ENCODE measurements at places on chromosomes 7 and 10.

GRCh38 chr7:98852826-98853225 lies 17.0 kb downstream of the TMEM130 start:
- H3K27me3 ChIP-seq, result no peaks in the 10 kb centered on the region
- peak; percentile 78 for DNase-seq
- H3K36me3 ChIP-seq, result no peaks in the 10 kb centered on the region
- H3K4me3 ChIP-seq, result no peak overlapping the region
- H3K27ac ChIP-seq, result peak overlapping the region; percentile 7
- peaks cover 19% of the 10 kb centered on the region for H3K4me1 ChIP-seq

- H3K27me3 ChIP-seq, result no peaks in the 10 kb centered on the region
- H3K27ac ChIP-seq, result no peak overlapping the region
- H3K4me1 ChIP-seq, result no peaks in the 10 kb centered on the region
- H3K36me3 ChIP-seq, result no peaks in the 10 kb centered on the region
- H3K4me3 ChIP-seq, result no peak overlapping the region
- no peak for DNase-seq
Observed at GRCh38 chr10:125999694-126000093, 103.3 kb downstream of the FANK1 start.

GRCh38 chr7:100349757-100350156 lies 8.2 kb upstream of the PILRB start:
- H3K27ac ChIP-seq, result no peak overlapping the region
- no peaks in the 10 kb centered on the region for H3K27me3 ChIP-seq
- no peak for DNase-seq
- H3K36me3 ChIP-seq, result peaks cover 42% of the 10 kb centered on the region
- peaks cover 2% of the 10 kb centered on the region for H3K4me1 ChIP-seq

- DNase-seq, result peak; percentile 85
- H3K4me1 ChIP-seq, result peaks cover 8% of the 10 kb centered on the region
- H3K27me3 ChIP-seq, result no peaks in the 10 kb centered on the region
- H3K4me3 ChIP-seq, result no peak overlapping the region
- H3K36me3 ChIP-seq, result no peaks in the 10 kb centered on the region
- H3K27ac ChIP-seq, result peak overlapping the region; percentile 65
Observed at GRCh38 chr10:104581884-104582601, 59.0 kb upstream of the SORCS3 start.

GRCh38 chr10:35268791-35269257 lies 67.5 kb upstream of the CCNY start:
- no peaks in the 10 kb centered on the region for H3K36me3 ChIP-seq
- H3K27ac ChIP-seq, result no peak overlapping the region
- DNase-seq, result peak; percentile 50
- no peaks in the 10 kb centered on the region for H3K4me1 ChIP-seq
- no peak overlapping the region for H3K4me3 ChIP-seq

GRCh38 chr10:8361510-8361844 lies 307.0 kb downstream of the GATA3 start:
- H3K4me1 ChIP-seq, result peaks cover 12% of the 10 kb centered on the region
- no peak overlapping the region for H3K4me3 ChIP-seq
- H3K27ac ChIP-seq, result no peak overlapping the region
- no peaks in the 10 kb centered on the region for H3K27me3 ChIP-seq
- no peak for DNase-seq

DNA sequence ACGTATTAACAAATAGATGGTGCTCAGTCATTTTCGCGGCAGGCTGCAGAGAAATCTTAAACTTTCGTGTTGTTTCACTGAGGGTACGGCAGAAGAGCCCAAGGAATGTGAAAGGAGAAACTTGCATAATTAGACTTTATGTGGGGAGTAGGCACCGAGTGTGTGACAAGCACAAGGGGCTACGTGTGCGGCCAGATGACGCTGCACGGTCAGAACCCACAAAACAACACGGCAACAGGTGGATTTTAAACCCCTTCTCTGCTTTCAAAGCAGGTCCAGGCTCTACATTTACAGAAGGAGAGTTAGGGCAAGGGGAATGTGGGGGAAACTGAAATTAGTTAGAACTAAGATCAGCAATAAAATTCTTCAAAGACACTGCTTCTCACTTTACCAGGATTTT lies 392 bp upstream of the UCN3 start:
- no peaks in the 10 kb centered on the region for H3K4me1 ChIP-seq
- H3K27ac ChIP-seq, result no peak overlapping the region
- no peaks in the 10 kb centered on the region for H3K36me3 ChIP-seq
- no peak overlapping the region for H3K4me3 ChIP-seq

GRCh38 chr7:11290863-11291262 lies 317.2 kb downstream of the PHF14 start:
- no peaks in the 10 kb centered on the region for H3K36me3 ChIP-seq
- no peak overlapping the region for H3K4me3 ChIP-seq
- no peaks in the 10 kb centered on the region for H3K4me1 ChIP-seq

- no peaks in the 10 kb centered on the region for H3K27me3 ChIP-seq
- no peaks in the 10 kb centered on the region for H3K36me3 ChIP-seq
- H3K4me3 ChIP-seq, result no peak overlapping the region
- H3K4me1 ChIP-seq, result no peaks in the 10 kb centered on the region
Observed at GRCh38 chr10:11521860-11522259, 89.6 kb downstream of the USP6NL start.

DNA sequence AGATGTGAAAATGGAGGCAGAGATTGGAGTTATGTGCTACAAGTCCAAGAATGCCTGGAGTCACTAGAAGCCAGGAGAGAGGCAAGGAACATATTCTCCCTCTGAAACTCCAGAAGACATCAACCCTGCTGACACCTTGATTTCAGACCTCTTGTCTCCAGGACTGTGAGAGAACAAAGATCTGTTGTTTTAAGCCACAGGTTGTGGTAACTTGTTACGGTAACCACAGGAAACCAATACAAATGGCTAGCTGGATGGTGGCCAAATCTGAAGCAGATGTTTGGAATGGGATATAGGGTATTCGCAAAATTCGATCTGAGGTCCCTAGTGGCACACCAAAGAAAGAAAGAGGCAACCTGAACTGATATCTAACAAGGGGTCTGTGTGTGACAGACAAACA lies 129.0 kb downstream of the HERPUD2 start:
- H3K27me3 ChIP-seq, result no peaks in the 10 kb centered on the region
- no peaks in the 10 kb centered on the region for H3K36me3 ChIP-seq
- no peak overlapping the region for H3K4me3 ChIP-seq
- no peaks in the 10 kb centered on the region for H3K4me1 ChIP-seq
- H3K27ac ChIP-seq, result no peak overlapping the region
- no peak for DNase-seq

DNA sequence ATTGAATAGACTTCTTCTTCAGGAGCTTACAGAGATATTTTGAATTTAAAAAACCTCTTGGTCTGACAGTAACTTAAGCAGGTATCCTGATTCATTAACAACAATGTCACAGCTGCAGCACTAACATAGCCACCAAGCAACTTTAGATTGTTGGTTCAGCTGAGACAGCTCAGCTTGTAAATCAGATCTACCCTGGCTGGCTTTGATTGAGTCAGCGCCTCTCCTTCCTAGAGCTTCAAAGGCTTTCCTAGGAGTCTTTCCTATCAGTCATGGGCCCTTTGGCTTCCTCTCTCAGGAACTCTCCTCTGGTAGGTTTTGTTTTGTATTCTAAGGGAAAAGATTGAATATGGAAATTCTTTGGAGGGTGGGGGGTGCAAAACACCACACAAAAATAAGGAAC lies 70.7 kb upstream of the STEAP4 start:
- no peak overlapping the region for H3K4me3 ChIP-seq
- H3K4me1 ChIP-seq, result no peaks in the 10 kb centered on the region
- no peak for DNase-seq
- H3K27me3 ChIP-seq, result no peaks in the 10 kb centered on the region

GRCh38 chr10:79127151-79127961 lies 58.6 kb downstream of the ZMIZ1 start:
- DNase-seq, result peak; percentile 77
- H3K4me1 ChIP-seq, result peaks cover 68% of the 10 kb centered on the region
- no peaks in the 10 kb centered on the region for H3K27me3 ChIP-seq
- H3K27ac ChIP-seq, result peak overlapping the region; percentile 31
- peaks cover 18% of the 10 kb centered on the region for H3K36me3 ChIP-seq
- no peak overlapping the region for H3K4me3 ChIP-seq

GRCh38 chr10:113169853-113170460 lies 219.9 kb downstream of the TCF7L2 start:
- no peak for DNase-seq
- no peaks in the 10 kb centered on the region for H3K4me1 ChIP-seq
- H3K36me3 ChIP-seq, result peaks cover 4% of the 10 kb centered on the region
- no peak overlapping the region for H3K27ac ChIP-seq

- H3K4me1 ChIP-seq, result no peaks in the 10 kb centered on the region
- no peak for DNase-seq
- H3K27ac ChIP-seq, result no peak overlapping the region
- no peak overlapping the region for H3K4me3 ChIP-seq
- no peaks in the 10 kb centered on the region for H3K27me3 ChIP-seq
Observed at GRCh38 chr7:139586286-139586685, 62.8 kb downstream of the CLEC2L start.

DNA sequence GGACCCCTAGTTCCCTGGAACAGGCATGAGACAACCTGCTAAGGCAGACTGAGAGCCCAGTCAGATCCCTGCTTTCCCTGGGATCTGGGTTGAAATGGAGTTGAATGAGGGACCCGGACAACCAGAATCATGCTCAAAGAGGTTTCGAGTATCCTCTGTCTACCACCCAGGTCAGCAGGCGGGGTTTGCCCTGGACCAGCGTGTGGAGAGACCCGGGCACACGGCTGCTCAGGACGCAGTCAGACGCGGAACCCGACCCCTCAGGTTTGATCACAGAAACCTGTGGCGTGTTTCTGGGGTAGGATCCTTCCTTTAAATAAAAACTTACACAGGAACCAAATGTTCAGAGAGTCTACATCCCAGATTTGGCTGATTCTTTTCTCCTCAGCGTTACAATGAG lies 330.6 kb downstream of the PTPRN2 start:
- H3K36me3 ChIP-seq, result no peaks in the 10 kb centered on the region
- no peak for DNase-seq
- H3K4me1 ChIP-seq, result no peaks in the 10 kb centered on the region
- no peak overlapping the region for H3K27ac ChIP-seq
- no peaks in the 10 kb centered on the region for H3K27me3 ChIP-seq

DNA sequence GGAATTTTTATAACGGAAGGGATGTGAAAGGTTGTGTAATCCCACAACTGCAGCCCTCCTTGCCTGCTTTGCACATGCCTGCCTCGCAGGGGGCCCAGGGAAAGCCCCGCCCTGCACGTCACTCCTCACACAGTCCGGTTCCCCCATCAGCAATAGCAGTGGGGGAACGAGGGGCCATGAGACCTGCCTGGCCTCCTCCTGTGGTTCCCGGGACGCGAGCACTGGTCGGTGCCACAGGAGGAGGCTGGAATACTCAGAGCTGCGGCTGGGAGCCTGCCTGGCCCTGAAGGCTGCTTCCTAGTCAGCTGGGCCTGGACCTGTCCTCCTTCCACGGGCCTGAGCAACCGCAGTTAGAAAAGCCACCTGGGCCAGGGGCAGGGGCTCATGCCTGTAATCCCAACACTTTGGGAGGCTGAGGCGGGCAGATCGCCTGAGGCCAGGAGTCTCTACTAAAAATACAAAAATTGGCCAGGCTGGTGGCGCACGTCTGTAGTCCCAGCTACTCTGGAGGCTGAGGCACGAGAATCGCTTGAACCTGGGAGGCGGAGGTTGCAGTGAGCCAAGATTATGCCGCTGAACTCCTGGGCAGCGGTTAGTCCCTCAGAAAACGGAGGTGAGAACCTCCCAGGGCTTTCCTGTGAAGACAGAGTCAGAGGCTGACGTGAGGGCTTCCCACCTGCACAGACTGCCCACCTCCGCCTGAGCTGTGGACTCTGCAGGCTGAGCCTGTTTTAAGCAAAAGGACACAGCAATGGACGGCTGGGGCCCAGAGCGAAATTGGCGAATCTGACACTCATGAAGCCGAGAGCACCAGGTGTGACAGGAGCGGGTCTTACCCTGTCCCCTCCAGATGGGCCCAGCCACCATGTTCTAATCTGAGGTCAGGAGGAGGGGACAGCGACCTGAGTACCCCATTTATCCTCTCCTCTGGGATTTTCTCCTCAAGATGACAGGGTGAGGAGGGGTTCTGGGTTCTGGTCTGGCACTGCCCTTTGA lies 52.9 kb downstream of the VIPR2 start:
- no peak overlapping the region for H3K4me3 ChIP-seq
- H3K27ac ChIP-seq, result no peak overlapping the region
- H3K36me3 ChIP-seq, result no peaks in the 10 kb centered on the region
- no peak for DNase-seq

DNA sequence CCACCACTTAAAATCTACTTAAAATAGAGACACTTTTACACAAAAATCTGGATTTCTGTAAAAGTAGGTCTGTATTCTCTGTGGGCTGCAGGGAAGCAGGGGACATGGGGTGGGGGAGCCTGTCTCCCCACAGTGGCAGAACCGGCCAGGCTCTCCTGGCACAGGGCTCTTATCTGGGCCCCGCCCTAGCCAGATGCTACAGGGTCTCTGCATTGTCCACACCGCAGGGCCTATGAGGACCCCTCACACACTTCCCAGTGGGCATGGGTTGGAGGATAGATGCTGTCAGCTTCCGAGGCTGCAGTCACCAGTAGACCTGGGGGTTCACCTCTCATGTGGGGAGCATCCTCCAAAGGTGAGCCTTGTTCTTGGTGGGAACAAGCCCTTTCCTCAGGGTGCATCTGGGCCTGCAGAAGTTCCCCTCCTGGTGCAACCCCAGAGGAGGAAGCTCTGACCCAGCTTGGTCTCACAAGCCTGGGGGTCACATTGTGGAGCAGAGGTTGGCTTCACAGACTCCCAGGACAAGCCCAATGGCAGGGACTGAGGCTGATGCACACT lies 15.4 kb upstream of the MYL7 start:
- no peak overlapping the region for H3K27ac ChIP-seq
- no peaks in the 10 kb centered on the region for H3K36me3 ChIP-seq
- H3K4me1 ChIP-seq, result no peaks in the 10 kb centered on the region
- no peaks in the 10 kb centered on the region for H3K27me3 ChIP-seq
- DNase-seq, result no peak

DNA sequence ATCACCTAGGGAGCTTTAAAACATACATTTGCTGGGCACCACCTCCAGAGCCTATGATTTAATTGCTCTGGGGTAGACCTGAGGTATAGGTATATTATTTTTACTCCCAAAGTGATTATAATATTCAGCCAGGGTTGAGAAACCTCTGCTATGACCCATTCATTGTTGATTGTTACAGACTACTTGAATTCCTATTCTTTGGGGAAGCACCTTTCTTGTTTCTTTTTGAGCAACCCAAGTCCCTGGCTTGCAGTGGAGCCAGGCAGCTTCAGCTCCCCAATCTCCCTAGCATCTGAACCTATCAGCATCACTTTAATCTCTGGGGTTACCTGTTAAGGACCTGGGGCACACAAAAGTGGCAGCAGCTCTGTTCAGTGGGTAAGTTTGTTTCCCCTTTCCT lies 8.6 kb downstream of the PRKG1 start:
- H3K36me3 ChIP-seq, result no peaks in the 10 kb centered on the region
- no peaks in the 10 kb centered on the region for H3K27me3 ChIP-seq
- no peak for DNase-seq
- H3K4me1 ChIP-seq, result no peaks in the 10 kb centered on the region

GRCh38 chr7:25996006-25996408 lies 156.0 kb upstream of the NFE2L3 start:
- no peaks in the 10 kb centered on the region for H3K4me1 ChIP-seq
- DNase-seq, result no peak
- no peak overlapping the region for H3K4me3 ChIP-seq
- H3K27ac ChIP-seq, result no peak overlapping the region
- no peaks in the 10 kb centered on the region for H3K27me3 ChIP-seq
- no peaks in the 10 kb centered on the region for H3K36me3 ChIP-seq
